MM.1S (cell line): ENCODE measurements at places on chromosomes 16 and 17.

DNA sequence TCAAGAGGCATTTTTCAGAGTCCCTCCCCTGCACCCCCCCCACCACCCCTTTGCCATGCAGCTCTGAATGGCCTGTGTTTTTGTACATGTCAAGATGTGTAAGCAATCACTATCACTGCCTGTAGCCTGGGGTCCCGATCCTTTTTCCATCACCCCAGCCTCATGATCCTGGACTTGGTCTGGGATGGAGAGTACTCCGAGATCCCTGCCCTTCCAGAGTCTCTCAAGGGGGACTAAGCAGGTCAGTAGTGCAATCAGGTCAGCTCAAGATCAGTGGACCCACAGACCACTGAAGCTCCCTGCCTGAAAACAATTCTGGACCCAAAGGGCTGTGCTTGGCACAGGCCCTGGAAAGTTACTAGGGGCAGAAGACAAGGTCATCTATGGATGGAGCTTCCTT is 7.5 kb upstream of the GJD3 start:
- no peak for DNase-seq

- DNase-seq, result no peak
Measured at GRCh38 chr16:85514295-85514597, 98.9 kb upstream of the GSE1 start.

GRCh38 chr16:26777821-26778220 is 288.9 kb upstream of the C16orf82 start:
- DNase-seq, result no peak

GRCh38 chr16:66428682-66429251 is 1.7 kb downstream of the BEAN1 start:
- no peak for DNase-seq

GRCh38 chr16:66391726-66392670 is 25.5 kb downstream of the CDH5 start:
- no peak for DNase-seq

GRCh38 chr17:30926516-30926915 is 4.8 kb downstream of the ADAP2 start:
- DNase-seq, result no peak

DNA sequence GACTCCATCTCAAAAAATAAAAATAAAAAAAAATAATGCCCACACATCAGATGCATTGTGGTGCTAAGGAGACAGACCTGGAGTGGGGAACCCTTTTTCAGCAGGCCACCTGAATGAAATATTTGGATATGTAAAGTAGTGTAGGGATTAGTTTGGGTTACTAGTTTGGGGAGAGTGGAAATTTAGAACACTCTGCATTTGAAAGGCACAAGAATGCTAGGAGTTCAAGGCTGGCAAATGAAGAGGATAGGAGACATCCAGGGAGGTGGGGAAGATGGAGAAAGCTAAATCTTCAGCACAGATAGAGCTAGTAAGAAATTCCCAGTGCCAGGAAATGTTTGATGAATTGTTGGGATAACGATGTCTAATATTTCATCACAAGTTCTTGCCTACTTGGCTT is 298.3 kb upstream of the ERCC4 start:
- DNase-seq, result no peak

GRCh38 chr17:33234930-33235685 is 58.0 kb downstream of the ASIC2 start:
- DNase-seq, result no peak

GRCh38 chr16:2188395-2188794 is 8.0 kb downstream of the CASKIN1 start:
- DNase-seq, result no peak

DNA sequence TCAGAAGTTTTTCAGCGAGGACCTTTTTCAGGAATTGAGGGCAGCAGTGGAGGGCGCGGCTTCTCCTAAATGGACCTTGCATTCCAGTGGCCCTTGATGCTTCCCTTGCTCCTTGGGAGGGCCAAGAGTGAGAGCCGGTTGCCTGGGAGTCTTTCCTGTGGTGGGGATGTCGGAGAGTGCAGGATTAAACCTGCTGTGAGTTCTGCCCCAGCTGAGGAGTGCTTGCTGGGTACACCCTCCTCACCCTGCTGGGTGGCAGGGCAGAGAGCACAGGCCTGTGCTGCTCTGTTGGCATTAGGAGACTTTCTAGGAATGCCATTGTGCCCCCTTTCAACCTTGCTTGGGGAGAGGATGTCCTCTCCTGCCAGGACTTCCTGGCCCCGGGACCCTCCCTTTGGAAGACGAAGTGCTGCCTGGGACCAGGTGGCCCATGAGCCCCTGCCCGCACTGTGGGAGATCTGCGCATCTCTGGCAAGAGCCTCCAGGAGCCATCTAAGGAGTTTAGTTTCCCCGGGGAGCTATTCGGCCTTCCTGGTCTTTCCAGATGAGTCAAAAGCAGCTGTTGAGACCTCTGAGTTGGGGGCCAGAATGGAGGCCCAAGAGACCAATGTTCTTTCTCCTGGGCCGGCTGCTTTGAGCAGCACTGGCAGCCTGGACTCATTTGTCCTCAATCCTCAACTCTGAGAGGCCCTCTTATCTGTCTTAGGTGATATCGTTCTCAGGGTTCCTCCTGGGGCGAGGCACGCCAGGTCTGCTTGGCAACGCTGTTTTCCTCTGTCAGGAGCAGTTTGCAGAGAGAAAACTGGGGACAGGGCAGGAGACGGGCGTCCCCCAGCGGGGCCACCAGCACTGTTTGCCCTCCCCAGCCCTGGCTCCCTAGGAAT is 5.6 kb downstream of the LLGL2 start:
- no peak for DNase-seq

DNA sequence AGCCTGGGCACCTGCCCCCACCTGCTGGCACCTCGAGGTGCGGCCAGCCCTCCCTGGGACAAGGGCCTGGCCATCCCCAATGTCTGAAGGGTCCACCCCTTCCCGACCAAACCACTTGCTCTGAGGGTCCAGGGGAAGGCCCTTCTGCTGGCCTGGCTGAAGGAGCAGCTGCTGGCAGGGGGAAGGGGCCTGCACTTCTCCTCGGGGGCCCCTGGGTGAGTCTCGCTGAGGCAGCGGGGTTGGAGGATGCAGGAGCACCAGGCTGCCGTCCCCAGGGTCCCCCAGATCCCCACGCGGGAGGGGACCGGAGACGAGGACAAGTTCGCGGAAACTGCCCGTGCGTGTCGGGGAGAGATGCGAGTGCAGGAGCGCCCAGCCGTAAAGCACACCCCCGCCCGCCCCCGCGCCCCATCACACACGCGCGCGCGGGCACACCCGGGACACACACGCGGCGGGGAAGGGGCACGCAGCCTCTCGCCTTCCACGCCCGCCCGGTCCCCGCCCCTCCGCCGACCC is 725 bp upstream of the CACNA1H start:
- no peak for DNase-seq

GRCh38 chr17:50094243-50094752 is 853 bp upstream of the PDK2 start:
- peak; percentile 85 for DNase-seq

- DNase-seq, result no peak
Measured at GRCh38 chr16:55251151-55251550, 72.9 kb upstream of the IRX6 start.

GRCh38 chr16:2860826-2861567 is 3.0 kb upstream of the PRSS22 start:
- DNase-seq, result no peak

DNA sequence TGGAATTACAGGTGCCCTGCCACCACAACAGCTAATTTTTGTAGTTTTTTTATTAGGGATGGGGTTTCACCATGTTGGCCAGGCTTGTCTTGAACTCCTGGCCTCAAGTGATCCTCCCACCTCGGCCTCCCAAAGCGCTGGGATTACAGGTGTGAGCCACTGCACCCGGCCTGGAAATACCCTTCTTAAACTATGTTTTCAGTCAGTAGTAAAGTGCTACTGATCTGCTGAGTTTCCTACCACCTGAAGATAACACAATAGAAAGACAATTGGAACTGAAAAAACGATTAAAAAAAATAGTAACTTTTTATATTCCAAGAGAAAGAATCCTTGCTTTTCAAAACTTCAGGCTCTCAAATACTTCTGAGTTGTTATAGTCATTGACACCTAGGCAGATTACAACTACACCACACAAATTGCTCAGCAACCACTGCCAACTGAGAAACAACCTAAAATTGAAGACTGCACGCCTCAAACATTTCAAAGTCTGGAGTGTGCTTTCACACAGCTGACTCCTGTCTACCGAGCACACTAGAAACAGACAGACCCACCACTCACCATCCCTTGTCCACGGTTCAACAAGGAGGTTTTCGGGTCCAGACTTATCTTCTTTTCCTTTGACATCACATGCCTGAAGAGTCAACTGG is 40.9 kb downstream of the ZZEF1 start:
- DNase-seq, result peak; percentile 72

GRCh38 chr17:77526728-77527350 is 386.1 kb downstream of the SEC14L1 start:
- no peak for DNase-seq

DNA sequence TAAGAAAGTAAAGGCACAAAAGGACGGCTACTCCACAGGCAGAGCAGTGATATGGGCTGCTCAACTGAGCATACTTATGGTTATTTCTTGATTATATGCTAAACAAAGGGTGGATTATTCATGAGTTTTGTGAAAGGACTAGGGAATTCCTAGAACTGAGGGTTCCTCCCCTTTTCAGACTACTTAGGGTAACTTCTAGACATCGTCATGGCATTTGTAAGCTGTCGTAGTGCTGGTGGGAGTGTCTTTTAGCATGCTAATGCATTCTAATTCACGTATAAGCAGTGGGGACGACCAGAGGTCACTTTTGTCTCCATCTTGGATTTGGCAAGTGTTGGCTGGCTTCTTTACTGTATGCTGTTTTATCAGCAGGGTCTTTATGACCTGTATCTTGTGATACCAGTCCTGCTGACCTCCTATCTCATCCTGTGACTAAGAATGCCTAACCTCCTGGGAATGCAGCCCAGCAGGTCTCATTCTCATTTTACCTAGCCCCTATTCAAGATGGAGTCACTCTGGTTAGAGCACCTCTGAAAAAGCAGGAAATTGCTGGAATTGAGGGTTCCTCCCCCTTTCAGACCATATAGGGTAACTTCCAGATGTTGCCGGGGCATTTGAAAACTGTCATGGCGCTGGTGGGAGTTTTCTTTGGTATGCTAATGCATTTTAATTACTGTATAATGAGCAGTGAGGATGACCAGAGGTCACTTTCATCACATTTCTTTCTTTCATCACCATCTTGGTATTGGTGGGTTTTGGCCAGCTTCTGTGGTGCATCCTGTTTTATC is 388.5 kb downstream of the XYLT1 start:
- no peak for DNase-seq

DNA sequence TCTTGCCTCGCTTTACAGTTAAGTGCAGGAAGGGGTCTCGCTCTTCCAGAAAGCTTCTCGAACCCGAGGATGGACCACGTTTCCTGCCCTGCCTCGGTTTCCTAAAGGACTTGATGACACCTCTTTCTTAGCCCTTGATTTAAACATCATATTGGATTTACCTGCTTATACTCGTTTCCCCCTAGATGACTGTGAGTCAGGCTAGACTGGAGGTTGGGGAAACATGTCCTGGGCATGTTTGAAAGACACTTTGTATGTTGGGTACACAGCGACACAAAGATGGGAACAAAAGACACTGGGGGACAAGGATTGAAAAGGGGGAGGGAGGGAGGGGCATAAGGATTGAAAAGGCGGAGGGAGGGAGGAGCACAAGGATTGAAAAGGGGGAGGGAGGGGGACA is 30.0 kb downstream of the SDK2 start:
- DNase-seq, result no peak

GRCh38 chr16:73019457-73020362 is 28.2 kb downstream of the ZFHX3 start:
- DNase-seq, result no peak

- DNase-seq, result no peak
Measured at GRCh38 chr16:69927056-69927757, 23.9 kb upstream of the CLEC18A start.

DNA sequence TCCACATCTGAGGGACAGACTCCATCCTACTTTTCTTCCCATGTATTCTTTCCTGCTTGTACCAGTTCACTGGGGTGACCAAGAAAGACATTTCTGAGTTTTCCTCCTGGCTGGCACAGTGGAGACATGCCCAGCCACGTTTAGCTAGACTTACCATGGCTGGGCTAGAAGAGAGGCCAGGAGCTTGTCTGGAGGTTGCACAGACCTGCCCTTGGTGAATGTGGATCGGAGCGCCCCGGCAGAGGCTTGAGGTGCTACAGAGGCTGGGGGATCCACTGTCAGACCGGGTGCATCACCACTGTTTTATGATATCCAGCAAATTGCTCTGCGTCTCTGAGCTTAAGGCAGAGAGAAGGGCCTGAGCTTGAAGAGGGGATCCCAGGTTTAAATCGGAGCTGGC is 3.5 kb downstream of the IL4R start:
- no peak for DNase-seq

GRCh38 chr16:51756447-51757123 is 605.5 kb upstream of the SALL1 start:
- DNase-seq, result peak; percentile 24

GRCh38 chr16:64417711-64418227 is 704.1 kb downstream of the CDH11 start:
- no peak for DNase-seq

DNA sequence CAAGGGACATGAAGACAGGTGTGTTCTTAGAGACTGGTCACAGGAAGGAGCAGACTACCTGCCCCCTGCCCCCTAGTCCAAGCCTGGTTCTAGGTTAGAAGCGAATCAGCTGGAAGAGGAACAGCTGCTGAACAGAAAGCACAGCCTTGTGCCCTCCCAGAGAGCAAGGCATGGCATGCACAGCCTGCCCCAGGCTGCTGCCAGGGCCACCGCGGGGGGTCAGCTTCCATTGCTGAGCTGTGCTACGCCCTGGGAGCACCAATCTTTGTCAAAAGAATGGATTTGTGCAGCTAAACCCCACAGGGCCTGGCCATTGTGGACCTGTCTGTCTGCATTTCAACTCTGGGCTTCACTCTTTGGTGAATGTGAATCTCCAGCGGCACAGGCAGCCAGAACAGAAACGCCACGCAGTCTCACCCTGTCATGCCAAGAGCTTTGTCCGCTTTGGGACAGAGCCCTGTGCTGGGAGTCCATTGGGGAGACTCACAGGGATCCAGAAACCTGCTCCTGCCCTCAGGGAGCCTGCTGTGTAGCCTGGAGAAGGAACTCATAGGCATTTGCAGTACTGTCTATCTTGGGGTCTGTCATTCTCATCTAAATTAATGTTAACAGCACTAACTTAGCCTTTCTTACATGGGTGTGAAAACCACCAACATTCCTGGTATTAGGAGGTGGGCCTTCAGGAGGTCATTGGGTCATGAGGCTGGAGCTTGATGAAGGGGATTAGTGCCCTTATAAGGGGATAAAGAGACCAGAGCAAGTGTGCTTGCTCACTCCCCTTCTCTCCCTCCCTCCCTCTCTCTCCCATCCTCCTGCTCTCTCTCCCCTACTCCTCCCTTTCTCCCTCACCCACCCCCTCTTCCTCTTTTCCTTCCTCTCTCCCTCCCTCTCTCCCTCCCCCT is 25.6 kb upstream of the CDRT4 start:
- DNase-seq, result no peak

DNA sequence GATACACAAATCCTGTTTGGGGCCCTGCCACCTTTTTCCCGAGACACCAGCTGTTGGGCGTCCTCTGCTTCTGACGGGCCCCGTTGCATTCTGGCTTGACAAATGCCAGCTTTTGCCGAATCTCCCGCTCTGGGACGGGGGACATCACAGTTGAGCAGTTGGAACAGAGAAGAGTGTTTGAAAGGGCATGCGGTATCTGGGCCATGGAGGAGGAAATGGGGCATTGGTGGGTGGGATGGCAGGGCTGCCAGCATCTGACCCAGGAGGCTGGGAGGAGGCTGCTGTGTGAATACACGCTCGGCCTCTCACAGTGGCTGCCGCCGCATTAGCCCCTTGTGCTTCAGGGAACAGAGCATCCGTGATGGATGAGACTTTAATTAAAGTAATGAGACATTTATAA is 184.3 kb upstream of the TNRC6C start:
- no peak for DNase-seq

GRCh38 chr16:4016005-4016352 is 100.3 kb downstream of the ADCY9 start:
- DNase-seq, result no peak
